ENCODE measurements at places on chromosomes 1 and 21.

DNA sequence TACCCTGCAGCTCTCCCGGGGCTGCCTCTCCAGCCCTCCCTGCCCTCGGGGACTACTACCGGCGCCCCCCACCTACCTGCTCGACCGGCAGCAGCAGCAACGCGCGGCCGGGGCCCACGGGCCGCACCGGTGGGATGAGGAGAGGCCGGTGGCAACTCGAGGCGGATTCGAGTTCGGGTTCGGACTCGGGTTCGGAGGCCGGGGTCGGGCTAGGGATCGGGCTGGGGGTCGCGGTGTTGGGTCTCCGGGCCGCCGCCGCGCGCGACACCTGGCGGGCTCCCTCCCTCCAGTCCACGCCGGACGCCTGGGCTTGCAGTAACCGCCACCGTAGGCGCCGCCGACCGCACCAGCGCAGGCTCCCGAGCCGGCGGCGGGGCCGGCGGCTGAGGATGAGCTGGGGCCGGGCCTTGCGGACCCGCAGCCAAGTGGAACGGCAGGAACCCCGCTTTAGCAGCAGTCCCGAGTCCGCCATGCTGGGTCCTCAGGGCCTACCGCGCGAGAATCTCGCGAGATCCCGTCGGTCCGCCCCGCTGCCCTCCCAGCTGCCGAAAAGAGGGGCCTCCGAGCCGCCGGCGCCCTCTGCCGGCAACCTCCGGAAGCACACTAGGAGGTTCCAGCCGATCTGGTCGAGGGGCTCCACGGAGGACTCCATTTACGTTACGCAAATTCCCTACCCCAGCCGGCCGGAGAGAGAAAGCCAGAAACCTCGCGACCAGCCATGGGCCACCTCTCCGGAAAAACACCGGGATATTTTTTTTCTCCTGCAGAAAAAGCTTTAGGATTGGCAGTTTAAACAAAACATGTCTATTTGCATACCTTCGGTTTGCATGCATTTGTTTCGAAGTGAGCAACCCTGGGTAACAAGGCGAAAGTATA, at the start of gene NOL9:
TSS of gene NOL9 (minus strand) at position 483 of the 876 bp plus-strand sequence. CDS start at position 472, 11 bp downstream.
- peak; percentile 58 for DNase-seq

GRCh38 chr1:233368789-233369130, 41.2 kb downstream of the MAP3K21 start:
- no peak for DNase-seq

DNA sequence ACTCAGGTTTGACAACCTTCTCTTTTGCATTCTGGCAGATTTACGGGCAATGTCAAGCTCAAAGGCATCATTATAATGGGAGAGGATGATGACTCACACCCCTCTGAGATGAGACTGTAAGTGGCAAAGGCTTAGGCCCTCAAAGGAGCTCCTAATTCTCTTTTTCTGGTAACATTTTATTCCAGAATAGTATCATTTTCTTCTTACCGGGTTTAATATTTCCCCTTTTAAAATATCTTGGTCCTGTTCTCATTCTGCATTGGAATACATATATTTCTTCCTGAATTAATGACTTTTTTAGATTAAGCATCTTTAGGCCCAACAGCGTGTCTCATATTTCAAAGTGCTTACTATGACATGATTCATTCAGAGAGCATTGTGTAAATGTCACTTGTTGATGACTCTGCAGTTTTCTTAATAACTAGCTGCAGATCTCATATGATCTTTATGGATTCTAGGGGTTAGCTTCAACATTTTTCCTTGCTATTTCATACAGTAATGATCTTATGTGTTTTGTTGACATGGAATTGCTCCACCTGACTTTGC, 1.7 kb downstream of the PITHD1 start:
- DNase-seq: no peak

DNA sequence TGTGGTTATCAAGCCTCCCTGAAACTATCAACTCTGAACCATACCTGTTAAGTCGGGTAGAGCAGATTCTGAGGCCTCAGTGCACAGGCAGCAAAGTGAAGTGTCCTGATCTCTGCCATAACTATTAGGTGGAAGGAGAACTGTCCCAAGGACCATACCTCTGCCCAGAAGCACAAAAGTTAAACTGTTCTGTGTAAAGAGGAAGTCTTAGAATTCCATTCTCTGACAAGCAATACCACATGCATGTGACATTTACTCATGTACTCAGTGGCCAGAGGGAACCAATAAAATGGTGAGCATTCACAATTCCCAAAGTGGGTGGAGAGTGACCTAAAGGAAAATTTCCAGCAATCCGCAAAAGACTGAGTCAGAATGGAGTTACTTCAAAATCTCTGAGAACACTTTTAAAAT, 61.0 kb downstream of the TOR3A start:
- no peak for DNase-seq

GRCh38 chr1:12336413-12336812, 106.6 kb downstream of the VPS13D start:
- DNase-seq: no peak

GRCh38 chr1:36133484-36133883, 8.5 kb upstream of the COL8A2 start:
- DNase-seq: no peak

GRCh38 chr1:239250353-239251035, 135.9 kb upstream of the CHRM3 start:
- no peak for DNase-seq

Measured in esophagus squamous epithelium (tissue), 5 donors.